A549 (cell line): ENCODE measurements at places on chromosomes 11 and 22.

- DNase-seq: no peak
These were observed 4.4 kb downstream of the CST6 start for GRCh38 chr11:66015936-66016792.

DNA sequence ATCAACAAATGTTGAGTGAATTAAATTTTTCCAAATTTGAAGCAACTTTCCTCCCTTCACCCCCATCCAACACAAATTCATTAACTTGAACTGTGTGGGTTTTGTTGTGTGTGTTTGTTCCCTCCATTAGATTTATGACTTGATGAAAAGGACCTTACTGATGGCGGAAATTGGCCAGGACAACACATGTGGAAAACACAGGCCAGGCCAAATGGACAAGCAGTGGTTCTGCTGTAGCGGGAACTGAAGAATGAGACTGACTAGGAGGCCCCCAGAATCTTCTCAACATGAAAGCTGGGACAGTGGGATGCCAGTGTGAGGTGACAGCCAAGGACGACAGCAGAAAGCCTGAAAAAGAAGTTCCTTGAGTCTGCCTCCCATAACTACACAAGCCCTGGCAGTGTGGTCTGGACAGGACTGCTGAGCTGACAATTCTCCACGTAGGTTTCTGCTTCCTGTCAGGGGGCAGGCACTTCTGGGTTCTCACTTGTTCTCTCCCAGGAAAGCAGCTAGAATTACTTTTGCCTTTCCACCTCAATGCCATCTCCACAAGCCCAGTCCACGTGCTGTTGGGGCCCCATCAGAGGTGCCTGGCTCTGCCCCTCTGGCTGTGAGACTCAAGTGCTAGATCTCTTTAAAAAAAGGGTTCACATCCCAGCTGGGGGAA is 94.3 kb downstream of the ETS1 start:
- no peak for DNase-seq

GRCh38 chr22:49008682-49009235 is 818.9 kb downstream of the BRD1 start:
- no peak for DNase-seq

GRCh38 chr22:45775569-45776312 is 104.1 kb downstream of the ATXN10 start:
- DNase-seq: no peak

DNA sequence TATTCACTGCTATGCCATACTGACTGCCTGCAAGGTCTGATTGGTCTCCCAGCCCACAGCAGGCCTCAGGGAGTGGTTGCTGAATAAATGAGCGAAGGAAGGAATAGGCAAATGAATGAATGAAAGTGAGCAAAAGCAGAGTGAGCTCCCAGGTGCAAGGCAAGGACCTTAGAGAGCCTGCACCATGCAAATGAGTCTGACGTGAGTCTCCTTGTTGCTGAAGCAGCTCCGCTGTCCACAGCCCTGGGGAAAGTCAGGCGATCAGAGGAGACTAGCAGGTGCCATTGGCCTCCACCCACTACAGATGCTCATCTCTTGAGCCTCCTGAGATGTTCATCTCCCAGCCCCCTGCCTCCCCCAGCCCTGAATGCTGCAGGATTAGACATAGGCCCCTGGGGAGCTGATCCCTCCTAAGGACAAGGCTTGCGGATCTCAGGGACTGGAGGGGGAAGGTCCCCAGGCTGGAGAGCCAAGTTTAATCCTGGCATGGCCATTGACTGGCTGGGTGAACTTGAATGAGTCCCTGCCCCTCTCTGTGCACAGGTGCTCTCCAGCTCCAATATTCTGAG is 22.1 kb downstream of the GDPD5 start:
- no peak for DNase-seq

- no peak for DNase-seq
These were observed 18.4 kb downstream of the OR51I2 start for GRCh38 chr11:5467527-5467926.

- DNase-seq: no peak
These were observed 49.9 kb upstream of the MICAL2 start for GRCh38 chr11:12060385-12060985.

DNA sequence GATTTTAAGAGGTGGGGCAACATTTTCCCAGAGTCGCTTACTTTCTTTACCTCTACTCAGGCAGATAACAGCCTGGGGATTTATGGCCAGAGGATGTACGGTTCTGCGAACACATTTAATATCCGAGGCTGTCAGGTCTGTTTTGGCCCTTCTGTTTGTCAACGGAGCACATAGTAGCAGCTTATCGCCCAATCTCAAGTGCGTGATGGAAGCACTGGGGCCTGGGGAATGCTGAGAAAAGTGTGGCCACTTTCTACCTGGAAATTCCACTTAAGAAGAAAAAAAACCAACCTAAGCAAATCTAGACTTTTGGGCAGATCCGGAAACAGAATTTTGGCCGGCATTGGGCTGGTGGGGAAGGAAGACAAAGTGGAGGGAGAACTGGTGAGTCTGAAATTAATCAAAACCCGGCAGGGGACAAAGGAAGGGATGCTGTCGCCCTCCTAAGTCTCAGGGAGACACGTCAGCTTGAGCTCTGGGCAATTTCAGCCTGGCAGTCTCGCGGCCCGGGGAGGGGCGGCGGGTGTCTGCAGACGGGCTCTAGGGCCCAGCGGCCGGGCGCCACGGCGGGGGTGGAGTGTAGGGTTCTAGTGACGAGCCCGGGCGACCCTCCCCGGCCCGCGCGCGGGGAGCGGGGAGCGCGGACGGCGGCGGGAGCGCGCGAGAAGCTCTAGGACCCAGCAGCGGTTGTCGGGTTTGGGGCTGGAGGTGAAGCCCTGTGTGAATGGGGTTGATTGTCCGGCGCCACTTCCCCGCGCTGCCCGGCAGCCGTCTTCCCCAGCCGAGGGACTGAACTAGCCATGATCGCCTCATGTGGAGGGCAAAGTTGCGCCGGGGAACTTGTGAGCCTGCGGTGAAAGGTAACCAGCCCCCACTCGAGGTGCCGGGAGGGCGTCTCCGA is at the start of gene AMOTL1:
TSS of gene AMOTL1 (plus strand) at position 656 of the 901 bp plus-strand sequence. CDS start at position 812, 156 bp downstream.
- peak; percentile 74 for DNase-seq

DNA sequence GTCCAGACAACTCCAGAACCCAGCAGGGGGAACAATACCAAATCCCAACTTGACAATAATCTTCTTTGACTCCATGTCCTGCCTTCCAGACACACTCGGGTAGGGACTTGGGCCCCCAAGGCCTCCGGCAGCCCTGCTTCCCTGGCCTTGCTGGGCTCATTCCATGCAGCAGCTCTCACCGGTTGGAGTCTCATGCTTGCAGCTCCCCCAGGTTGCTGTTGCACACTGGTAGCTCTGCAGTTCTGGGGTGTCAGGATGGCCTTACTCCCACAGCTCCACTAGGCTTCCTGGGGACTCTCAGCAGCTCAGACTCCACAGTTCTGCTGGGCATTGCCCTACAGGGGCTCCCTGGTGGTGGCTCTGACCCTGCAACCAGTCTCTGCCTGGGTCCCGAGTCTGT is 42.8 kb downstream of the ST3GAL4 start:
- no peak for DNase-seq

DNA sequence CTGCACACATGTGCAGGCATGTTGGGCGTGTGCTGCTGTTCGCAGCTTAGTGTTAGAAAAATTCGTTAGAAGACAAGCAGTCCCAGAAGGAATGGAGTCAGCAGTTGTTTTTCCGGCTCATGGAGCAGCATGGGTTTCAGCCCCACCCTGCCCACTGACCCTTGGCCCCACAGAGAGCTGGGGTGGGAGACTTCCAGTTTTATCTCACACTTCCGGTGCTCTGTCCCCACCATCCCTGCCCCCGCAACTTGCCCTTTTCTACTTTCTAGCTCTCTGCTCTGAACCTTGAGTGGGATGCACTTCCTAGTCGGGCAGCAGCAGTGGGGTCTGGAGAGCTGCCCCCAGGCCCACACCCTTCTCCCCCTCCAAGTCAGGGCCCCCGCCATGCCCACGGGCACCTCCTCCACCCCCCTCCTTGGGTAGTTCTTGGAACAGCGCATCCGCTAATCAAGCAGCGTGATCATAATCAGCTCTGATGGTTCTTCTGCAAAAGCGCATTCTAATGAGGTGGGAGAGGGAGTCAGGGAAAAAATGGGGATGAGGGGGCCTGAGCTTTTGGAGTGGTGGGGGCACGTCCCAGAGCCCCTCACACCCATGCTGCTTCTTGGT is 184.4 kb downstream of the CEP164 start:
- DNase-seq: no peak

GRCh38 chr11:70358753-70359152 is 39.6 kb upstream of the CTTN start:
- no peak for DNase-seq

GRCh38 chr11:127056338-127056971 is 55.9 kb upstream of the KIRREL3 start:
- DNase-seq: peak; percentile 6

- peak; percentile 56 for DNase-seq
These were observed 16.6 kb upstream of the ARHGAP8 start for GRCh38 chr22:44735518-44736428.

- DNase-seq: no peak
These were observed 405.6 kb downstream of the LRRC4C start for GRCh38 chr11:41053894-41054293.

GRCh38 chr22:43843783-43844530 is 18.4 kb downstream of the SULT4A1 start:
- DNase-seq: no peak

- no peak for DNase-seq
These were observed 233.1 kb downstream of the CSNK2A3 start for GRCh38 chr11:11119917-11120316.
